Heart left ventricle (tissue), 16 donors: ENCODE measurements at places on chromosomes 5 and 9.

DNA sequence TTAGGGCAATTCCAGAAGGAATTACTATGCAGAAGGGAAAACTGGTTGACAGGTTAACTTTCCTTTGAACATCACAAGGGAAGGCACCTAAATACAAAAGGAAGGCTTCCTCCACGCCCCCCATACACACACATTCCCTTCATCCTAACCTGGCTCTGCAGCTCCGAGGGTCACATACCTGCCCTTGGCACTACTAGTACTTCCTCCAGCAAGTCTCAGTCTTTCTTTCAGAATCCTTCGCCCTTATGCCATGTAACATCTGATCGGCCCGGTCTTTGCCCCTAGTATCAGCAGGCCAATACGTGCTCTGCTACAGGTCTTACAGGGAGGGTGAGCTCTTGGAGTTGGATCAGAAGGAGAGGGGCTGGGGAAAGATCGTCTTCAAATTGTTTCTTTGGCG lies 1.6 kb upstream of the MARCHF6 start:
- DNase-seq, result no peak

- no peak for DNase-seq
Measured at GRCh38 chr5:58043032-58043945, 416.6 kb downstream of the PLK2 start.

GRCh38 chr9:113515862-113516261 lies 52.3 kb downstream of the RGS3 start:
- no peak for DNase-seq

DNA sequence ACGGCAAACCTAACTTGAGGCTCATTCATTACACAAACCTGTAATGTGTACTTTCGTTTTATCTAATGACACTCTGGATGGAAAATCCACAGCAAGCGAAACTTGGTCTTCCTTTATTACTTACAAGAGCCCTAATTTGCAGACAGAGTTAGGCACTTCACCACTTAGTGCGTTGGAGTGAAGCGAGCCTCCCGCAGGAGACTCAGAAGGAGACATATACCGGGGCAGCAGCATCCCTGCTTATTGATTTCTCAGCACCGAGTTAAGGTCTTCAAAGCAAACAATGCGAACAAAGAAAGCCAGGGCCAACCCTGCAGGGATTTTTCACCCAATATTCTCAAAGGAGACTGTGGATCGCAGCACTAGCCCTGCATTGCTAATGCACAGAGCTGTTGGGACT lies 28.6 kb downstream of the LSM11 start:
- DNase-seq, result no peak

- DNase-seq, result no peak
Measured at GRCh38 chr5:114312658-114313057, 49.2 kb upstream of the KCNN2 start.

GRCh38 chr9:93177676-93178075 lies 6.3 kb upstream of the WNK2 start:
- no peak for DNase-seq

DNA sequence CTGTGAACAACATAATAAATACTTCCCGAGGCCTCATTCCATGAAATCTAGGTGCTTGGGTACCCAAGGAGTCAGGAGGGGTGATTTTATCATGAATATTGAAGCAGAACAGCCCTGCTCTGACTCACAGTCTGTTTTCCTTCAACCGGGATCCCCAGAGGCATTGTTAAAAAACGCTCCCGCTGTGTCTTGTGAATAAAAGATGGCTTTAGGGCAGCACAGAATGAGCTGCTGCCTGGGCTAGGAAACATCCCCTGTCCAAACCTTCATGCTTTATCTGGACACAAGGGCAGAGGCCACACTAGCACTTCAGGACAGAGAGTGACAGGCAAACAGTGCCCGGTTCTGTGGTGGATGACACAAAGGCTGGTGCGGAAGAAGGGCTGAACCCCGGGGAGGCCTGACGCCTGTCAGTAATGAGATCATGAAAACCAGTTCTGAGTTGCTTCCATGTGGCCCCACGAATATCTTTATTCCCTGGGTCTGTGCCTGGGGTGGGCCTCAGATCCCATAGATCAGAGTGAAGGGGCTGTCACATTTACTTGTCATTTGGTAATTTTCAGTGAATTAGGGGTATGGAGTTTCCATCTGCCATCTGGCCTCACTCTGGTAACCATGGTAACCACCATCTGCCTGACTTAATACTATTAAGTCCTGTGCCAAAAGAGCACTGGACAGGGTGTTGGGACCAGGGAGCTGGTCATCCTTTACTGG lies 2.6 kb downstream of the IGFBPL1 start:
- no peak for DNase-seq

GRCh38 chr5:67855523-67855922 lies 360.0 kb upstream of the PIK3R1 start:
- DNase-seq, result no peak

DNA sequence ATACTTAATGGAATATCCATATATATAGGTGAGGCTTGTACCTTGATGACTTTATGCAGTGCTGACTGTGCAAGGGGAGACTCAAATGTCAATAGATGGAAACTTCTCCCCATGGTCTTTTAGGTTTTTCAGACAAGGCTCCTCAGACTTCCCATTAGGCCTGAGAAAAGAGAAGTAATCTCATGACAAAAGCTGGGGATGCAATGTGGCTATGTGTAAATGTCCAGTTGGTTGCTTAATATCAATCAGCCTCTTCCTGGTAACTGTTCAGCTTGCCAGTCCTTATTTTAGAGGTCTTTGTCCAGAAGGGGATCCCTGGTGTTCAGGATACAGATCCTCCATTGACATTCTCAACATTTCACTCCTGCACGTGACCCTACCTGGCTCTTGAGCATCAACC lies 621.1 kb upstream of the CDH18 start:
- DNase-seq, result no peak

- no peak for DNase-seq
Measured at GRCh38 chr5:72472666-72473422, 34.4 kb downstream of the ZNF366 start.

- DNase-seq, result no peak
Measured at GRCh38 chr5:149333711-149334443, 11.4 kb upstream of the GRPEL2 start.
